ENCODE measurements at places on chromosomes 4 and X. TPM values are rescaled to one million over a fixed set of nuclear protein-coding genes. Genes with fewer than 3 reads are reported as not detected.

DNA sequence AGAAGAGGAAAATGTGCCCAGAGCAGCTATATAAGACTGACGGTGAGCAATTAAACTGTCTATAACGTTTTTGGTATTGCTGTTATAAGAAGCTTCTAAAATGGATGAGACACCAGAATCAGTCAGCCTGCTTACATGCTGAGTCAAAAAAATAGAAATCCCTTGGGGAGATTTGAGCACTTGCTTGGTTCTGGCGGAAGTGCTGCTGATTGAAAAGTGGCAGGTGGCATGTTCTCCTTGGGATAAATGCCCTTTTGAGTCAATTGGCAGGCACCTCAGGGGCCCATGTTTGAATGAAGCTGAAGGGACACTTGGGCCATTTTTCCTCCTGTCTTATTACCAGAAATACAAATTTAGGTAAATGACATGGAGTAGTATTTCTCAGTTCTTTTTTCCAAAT, 148.7 kb downstream of the PTCHD1 start:
- no peaks in the 10 kb centered on the region for H3K36me3 ChIP-seq
- no peaks in the 10 kb centered on the region for H3K4me1 ChIP-seq
- H3K27me3 ChIP-seq, result no peaks in the 10 kb centered on the region
- no peak overlapping the region for H3K4me3 ChIP-seq
- no peak for DNase-seq

GRCh38 chr4:3769642-3770184, 3.5 kb downstream of the ADRA2C start:
- H3K36me3 ChIP-seq, result no peaks in the 10 kb centered on the region
- no peaks in the 10 kb centered on the region for H3K27me3 ChIP-seq
- no peaks in the 10 kb centered on the region for H3K4me1 ChIP-seq
- no peak overlapping the region for H3K27ac ChIP-seq

DNA sequence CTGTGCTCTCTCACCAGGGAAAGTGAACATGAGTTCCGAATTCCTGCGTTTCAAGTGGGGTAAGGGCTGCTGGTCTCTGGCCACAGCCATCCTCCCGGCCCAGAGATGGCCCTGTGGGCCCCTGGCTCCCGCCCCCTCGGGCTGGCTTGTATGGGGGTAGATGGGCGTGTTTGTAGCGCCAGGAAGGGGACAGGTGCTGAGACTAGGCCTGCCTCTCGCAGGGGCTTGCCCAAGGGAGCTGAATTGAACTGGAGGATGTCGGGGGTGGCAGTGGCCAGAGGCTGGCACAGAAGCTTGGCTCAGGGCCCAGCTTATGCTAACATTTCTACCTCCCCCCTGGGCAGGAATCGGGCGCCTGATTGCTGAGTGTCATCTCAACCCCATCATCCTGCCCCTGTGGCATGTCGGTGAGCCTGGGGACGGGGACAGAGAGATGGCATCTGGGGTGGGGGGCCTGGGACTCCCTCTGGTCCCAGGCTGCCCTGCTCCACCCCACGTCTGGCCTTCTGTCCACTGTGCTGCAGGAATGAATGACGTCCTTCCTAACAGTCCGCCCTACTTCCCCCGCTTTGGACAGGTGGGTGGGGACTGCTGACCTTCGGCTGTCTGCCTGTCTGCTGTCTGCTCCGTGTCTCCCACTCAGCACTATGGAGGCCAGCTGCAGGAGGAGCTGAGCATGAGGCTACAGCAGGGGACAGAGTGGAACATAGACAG, 8.5 kb downstream of the TAFAZZIN start:
- no peak overlapping the region for H3K4me3 ChIP-seq
- H3K36me3 ChIP-seq, result no peaks in the 10 kb centered on the region
- H3K27ac ChIP-seq, result no peak overlapping the region
- DNase-seq, result no peak
- H3K4me1 ChIP-seq, result no peaks in the 10 kb centered on the region
- H3K27me3 ChIP-seq, result no peaks in the 10 kb centered on the region

DNA sequence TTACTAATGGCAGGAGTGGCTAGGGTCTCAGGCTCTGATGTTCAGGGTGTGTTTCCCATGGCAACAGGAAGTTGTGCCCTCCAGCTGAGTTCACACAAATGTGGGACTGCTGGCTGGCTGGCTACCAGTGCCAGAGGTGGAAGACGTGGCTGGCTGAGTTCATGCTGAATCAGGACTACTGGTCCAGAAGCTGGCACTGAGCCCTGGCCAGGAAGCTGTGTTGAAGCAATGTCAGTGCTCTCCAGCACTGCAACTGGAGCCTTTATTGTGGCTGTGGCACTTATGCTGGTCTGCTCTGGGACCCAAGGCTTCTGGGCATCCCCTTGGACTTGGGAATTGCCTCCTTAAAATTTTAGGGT, 42.0 kb upstream of the ZXDA start:
- H3K27ac ChIP-seq, result no peak overlapping the region
- no peaks in the 10 kb centered on the region for H3K36me3 ChIP-seq
- H3K4me1 ChIP-seq, result no peaks in the 10 kb centered on the region
- H3K27me3 ChIP-seq, result no peaks in the 10 kb centered on the region

- no peaks in the 10 kb centered on the region for H3K27me3 ChIP-seq
- no peaks in the 10 kb centered on the region for H3K36me3 ChIP-seq
- no peaks in the 10 kb centered on the region for H3K4me1 ChIP-seq
- H3K27ac ChIP-seq, result no peak overlapping the region
Observed at GRCh38 chrX:103932133-103932532, 30.3 kb upstream of the TMSB15B start.

DNA sequence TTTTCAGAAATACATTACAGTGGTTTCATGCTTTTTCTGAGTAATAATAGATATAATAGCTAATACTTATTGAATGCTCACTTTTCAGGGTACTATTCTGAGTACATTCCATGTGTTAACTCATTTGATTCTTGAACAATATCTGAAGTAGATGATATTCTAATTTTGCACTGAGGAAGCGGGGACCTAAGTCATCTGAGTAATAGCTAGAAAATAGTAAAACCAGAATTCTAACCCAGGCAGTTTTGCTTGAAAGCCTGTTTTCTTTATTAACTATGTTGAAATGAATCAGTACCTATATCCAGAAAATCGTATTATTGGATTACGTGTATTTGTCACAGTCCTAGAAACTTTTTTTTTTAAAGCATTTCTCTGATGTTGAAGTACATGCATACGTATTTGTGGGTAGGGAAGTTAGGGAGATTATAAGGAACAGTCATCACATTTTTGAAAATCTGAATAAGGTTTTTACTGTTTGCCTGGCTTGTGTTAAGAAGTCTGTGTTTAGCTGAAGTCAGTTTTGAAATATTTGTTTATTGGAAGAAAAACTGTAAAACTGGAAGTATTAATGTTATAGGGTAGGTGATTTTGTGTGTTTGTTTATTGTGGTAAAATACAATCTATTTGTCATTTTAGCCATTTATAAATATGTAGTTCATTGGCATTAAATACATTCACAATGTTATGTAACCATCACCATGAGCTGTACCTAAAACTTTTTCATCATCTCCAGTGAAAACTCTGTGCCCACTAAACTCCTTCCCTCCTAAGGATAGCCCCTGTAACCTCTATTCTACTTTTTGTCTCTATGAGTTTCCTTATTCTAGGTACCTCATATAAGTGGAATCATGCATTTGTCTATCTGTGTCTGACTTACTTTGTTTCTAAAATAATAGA, 55.3 kb downstream of the FIP1L1 start:
- H3K36me3 ChIP-seq, result no peaks in the 10 kb centered on the region
- H3K4me3 ChIP-seq, result no peak overlapping the region
- DNase-seq, result no peak
- no peaks in the 10 kb centered on the region for H3K27me3 ChIP-seq
- H3K27ac ChIP-seq, result no peak overlapping the region
- H3K4me1 ChIP-seq, result no peaks in the 10 kb centered on the region

ASMT gene
- not detected for total RNA-seq

MUC7 gene
- not detected for total RNA-seq

TCP11X2 gene
- not detected for total RNA-seq

DMRTC1 gene
- total RNA-seq, result not detected

Measured in pancreas (tissue), 10 donors.